Esophagus squamous epithelium (tissue), 5 donors: ENCODE measurements at places on chromosomes 11 and 22. TPM values are rescaled to one million over a fixed set of nuclear protein-coding genes. Genes with fewer than 3 reads are reported as not detected.

DNA sequence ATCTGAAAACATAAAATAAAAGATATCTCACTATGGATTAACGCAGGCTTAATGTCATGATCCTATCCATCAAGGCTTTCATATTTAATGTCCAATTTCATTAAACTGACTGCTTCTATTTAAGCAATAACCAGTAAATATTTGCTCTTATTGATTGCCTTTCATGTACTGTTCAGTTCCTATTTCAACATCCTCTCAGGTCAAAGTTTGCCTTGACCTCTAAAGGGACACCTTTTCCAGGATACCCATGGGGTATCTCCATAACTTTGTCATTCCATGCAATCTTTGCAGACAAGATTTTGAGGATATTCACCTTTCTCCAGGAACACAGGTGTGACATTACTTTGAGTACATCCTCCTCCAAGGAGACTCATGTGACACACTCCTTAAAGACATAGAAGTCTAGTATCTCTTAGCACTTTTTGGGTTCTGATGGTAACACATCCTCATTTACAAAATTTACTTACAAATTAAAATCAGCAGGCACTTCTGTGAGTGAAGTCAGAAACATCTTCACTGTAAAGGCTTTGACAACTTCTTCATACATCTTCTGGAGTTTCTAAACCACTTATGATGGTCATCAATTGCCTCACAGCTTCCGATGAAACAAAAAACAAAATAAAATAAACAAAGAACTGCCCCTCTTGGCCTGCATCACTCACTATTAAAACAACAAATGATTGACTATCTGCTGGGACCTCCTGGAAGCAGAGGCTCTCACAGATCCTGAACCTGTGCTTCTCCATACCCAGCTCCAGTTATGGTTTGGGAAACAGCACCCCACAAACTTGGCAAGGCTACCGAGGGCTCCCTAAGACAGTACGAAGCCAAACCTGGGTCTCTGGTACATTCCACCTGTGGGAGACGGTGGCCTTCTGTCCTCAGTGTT, 7.0 kb upstream of the SLC22A25 start:
- H3K27me3 ChIP-seq = no peaks in the 10 kb centered on the region
- no peak overlapping the region for H3K27ac ChIP-seq
- no peaks in the 10 kb centered on the region for H3K36me3 ChIP-seq
- H3K4me3 ChIP-seq = no peak overlapping the region
- DNase-seq = no peak
- no peaks in the 10 kb centered on the region for H3K4me1 ChIP-seq

DNA sequence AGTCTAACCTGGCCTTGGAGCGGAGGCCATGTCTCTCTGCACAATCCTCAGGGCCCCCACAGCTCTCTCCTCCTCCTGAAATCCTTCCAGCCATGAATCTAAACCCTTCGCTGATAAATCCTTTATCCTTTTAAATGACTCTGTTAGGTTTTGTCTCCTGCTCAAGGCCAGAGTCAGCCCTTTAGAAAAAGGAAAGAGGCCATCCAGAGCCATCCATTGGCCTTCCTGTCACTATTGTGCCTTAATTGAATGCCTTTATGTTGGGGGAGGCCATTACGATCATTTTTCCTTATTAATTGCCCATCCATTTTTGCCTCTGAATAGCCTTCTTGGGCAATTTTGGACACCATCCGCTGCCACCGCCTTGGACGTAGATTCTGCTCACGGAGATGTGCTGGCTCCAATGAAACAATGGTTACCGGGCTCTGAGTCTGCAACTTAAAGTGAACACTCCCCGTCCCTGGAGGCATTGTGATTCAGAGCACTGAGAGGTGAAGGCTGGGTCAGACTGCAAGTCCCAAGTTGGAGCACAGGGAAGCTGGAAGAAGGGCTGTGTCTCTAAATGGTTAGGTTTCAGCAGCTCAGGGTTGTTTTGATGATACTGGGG, 213.0 kb upstream of the E2F8 start:
- H3K27ac ChIP-seq = peak overlapping the region; percentile 9
- no peak for DNase-seq
- H3K4me3 ChIP-seq = no peak overlapping the region
- H3K27me3 ChIP-seq = no peaks in the 10 kb centered on the region
- peaks cover 4% of the 10 kb centered on the region for H3K4me1 ChIP-seq

GRCh38 chr22:41050883-41051282, 41.5 kb upstream of the EP300 start:
- H3K27me3 ChIP-seq = no peaks in the 10 kb centered on the region
- H3K36me3 ChIP-seq = no peaks in the 10 kb centered on the region
- H3K4me3 ChIP-seq = no peak overlapping the region
- H3K27ac ChIP-seq = no peak overlapping the region

GRCh38 chr11:44992181-44992582, 41.5 kb upstream of the TP53I11 start:
- H3K27me3 ChIP-seq = no peaks in the 10 kb centered on the region
- H3K27ac ChIP-seq = no peak overlapping the region
- no peak for DNase-seq
- no peak overlapping the region for H3K4me3 ChIP-seq
- H3K36me3 ChIP-seq = no peaks in the 10 kb centered on the region
- peaks cover 48% of the 10 kb centered on the region for H3K4me1 ChIP-seq

The SLC35F2 gene
- 12.6 TPM for total RNA-seq

DNA sequence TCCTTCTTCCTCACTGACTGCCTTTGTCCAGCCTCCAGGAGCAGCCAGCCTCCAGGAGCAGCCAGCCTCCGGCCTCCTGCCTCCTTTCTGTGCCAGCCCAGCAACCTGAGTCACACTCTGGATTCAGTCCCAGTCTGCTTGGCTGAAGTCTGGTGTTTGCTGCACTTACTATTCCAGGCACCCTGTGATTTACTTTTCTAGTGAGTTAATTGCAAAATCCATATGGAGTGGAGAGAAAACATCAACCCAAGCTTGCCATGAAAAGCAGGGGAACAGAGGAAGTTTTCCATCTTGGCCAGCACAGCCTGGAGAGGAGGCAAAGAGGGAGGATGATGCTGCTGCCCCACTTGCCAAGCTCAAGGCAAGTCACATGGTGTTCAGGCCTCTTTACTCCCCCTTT, 400.5 kb downstream of the TENM4 start:
- no peaks in the 10 kb centered on the region for H3K36me3 ChIP-seq
- peaks cover 9% of the 10 kb centered on the region for H3K4me1 ChIP-seq
- no peak overlapping the region for H3K4me3 ChIP-seq
- no peak overlapping the region for H3K27ac ChIP-seq
- DNase-seq = no peak

DNA sequence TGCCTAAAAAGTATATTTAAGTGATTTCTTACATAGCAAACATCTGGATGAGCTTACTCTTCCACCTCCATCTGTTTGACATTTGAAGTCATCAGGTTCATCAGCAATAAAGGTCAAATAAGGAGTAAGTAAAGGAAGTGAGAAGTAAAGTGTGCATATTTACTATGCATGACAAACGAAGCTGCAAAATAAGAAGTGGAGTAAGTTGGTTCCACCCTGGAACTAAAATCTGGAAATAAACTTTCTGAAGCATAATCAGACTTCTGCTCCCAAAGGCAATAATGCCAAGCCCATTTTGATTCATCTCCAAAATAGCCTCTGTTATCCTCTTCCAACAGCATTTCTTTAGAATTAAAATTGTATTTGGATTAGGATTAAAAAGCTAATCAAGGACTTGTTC, 8.4 kb upstream of the FIBIN start:
- no peak overlapping the region for H3K4me3 ChIP-seq
- H3K27ac ChIP-seq = no peak overlapping the region
- H3K27me3 ChIP-seq = no peaks in the 10 kb centered on the region

GRCh38 chr11:8812438-8812837, 98.6 kb upstream of the AKIP1 start:
- DNase-seq = no peak
- peak overlapping the region; percentile 57 for H3K27ac ChIP-seq
- no peaks in the 10 kb centered on the region for H3K36me3 ChIP-seq
- H3K4me1 ChIP-seq = peaks cover 76% of the 10 kb centered on the region
- H3K4me3 ChIP-seq = no peak overlapping the region

DNA sequence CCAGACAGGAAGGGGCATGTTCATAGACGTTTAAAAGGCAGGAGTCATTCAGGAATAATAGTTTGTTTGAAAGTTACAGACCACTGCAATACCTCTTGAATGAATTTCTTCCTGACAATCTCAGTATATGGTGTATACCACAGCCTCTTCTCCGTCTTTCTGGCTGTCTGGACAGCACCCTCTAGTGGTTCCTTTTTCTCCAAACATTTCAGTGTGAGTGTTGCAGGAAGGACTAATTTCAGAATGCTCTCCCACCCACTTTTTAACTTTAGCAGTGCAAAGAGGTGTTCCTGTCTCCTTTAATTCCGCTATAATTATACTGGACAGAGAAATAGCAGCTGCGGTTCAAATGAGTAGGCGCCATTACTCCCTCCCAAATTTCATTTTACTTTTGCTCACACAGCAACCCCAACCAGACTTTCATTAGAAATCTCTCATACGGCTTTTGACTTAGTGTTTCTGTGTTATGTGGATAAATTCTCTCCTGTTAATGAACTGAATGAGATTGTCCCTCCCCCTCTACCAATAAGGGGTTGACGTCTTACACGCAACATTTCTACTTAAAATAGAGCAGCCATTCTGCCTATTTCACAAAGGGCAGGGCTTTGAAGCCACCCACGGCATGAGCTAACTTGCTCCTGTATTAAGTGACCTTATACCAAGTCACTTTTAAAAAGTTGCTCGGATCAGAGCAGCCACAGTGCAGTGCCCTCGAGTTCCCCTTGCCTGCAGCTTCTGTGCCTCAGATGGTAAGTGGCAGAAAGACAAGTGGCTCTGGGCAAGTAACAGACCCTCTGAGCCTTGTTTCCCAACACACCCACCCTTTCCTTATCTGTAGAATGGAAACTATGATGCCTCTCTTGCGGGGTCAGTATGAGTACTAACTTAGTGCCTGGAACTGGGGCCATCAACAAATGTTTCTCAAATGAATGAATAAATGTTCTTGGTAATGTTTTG, 368.6 kb downstream of the OPCML start:
- no peak overlapping the region for H3K27ac ChIP-seq
- peaks cover 7% of the 10 kb centered on the region for H3K27me3 ChIP-seq
- no peak for DNase-seq

- no peaks in the 10 kb centered on the region for H3K36me3 ChIP-seq
- DNase-seq = no peak
- H3K27ac ChIP-seq = no peak overlapping the region
- peaks cover 6% of the 10 kb centered on the region for H3K4me1 ChIP-seq
- no peaks in the 10 kb centered on the region for H3K27me3 ChIP-seq
- H3K4me3 ChIP-seq = no peak overlapping the region
Observed at GRCh38 chr11:59898650-59899049, 20.1 kb downstream of the OOSP3 start.

The SCN4B gene
- 0.87 TPM for total RNA-seq

DNA sequence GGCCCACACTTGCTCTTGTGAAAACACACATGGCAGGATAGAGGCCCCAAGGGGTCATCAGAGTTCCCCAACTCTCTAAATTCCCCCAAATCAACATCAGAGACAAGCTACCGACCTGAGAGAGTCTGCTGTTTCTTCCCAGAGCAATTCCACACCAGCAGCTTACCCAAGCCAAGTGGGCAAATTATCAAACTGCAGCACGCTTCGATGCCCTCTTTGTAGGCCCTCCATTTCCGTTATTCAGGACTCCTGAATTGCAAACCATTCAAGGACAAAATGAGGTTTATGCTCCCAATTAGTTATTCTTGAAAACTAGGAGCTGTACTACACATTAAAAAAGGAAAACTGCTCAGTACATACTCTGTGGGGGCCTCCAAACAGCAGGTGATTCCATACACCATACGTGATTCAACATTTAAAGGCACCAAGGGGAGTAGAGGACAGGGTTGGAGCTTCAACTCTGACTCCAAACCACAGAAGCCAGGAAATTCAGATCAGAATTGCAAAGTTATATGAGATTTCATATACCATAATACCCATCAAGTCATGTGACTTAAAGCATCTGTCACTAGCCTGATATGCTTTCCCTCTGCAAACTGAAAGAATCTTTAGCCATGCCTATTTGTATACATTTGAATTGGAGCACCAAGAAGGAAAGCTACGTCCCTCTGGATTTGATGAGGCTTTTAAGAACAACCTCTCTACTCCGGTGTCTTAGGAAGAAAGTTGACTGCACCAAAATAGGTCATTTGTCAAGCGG, 234.8 kb downstream of the CADM1 start:
- DNase-seq = no peak
- no peaks in the 10 kb centered on the region for H3K36me3 ChIP-seq
- H3K4me3 ChIP-seq = no peak overlapping the region
- no peaks in the 10 kb centered on the region for H3K4me1 ChIP-seq
- H3K27me3 ChIP-seq = no peaks in the 10 kb centered on the region
- H3K27ac ChIP-seq = no peak overlapping the region

The OSBP2 gene
- total RNA-seq = 3.8 TPM
